SK-N-MC (cell line): ENCODE measurements at places on chromosomes 3 and 15.

DNA sequence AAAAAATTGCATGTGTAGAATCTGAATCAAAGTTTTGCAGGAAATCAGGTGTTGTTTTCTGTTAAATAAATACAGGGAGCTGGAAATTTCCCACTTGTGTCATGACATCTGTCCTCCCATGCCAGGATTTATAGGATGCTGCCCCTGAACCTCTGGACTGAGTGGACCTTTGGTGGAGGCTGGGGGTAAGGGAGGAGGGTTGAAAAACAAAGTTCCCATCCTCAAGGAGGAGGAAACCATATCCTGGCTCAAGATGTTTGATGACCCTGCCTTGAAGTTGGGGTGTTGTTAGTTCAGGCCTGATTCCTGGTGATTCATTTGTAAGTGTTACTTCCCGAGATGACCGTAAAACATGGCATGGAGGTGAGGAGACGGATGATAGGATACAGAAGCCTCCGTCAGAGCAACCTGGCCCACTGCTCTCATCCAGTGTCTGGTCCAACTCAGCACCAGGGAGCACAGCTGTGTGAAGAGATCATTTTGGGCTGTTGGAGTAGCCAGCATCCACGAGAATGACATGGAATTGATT lies 223.6 kb downstream of the CACNA2D3 start:
- DNase-seq = no peak

GRCh38 chr3:52270252-52270754 lies 8.1 kb downstream of the WDR82 start:
- DNase-seq = no peak

DNA sequence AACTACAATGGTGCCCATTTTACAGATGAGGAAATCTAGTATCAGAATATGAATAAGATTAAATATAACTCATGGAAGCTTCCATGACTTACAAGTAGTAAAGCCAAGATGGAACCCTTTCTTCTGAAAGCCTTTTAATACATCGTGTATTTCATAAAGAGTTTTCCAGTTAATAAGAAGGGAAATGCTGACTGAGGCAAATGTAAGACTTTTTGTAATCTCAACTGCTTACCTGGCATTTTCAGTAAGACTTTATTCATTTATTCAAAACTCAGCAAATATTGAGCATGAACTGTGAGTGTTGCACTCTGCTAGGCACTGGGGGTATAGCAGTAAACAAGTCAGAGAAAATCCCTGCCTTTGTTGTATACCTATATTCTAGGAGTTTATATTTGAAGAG lies 256.4 kb upstream of the THRB start:
- no peak for DNase-seq

GRCh38 chr3:72390841-72391240 lies 457.4 kb downstream of the SHQ1 start:
- no peak for DNase-seq

DNA sequence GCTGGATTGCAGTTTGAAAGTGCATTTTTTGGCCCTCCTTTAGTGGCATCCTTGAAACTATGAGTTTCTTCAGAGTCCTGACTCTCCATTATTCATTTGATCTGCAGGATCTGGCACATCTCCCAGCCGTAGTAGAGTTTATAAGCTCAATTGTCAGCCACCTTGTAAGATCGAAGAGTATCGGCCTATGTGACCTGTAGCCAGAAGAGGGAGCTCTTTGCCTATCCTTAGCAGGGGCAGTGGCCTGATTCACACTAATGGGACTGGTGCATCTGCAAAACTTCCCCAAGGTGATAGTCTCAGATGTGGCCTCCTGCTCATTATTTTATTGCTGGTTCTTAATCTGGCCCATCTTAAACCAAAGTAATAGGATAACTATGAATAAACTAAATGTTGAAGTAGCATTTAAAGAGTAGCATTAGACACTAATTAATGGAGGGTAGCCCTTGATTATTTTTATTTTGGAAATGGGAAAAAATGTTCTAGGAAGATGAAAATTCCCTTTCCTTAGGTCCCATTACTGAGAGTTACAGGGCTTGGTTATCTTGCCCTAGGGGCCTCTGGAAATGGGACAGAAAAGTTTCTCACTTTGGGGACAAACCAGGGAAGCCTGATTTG lies 21.2 kb downstream of the GCSAM start:
- peak; percentile 42 for DNase-seq
